ENCODE measurements at places on chromosomes 7 and 10. TPM values are rescaled to one million over a fixed set of nuclear protein-coding genes. Genes with fewer than 3 reads are reported as not detected.

Gene TDRD1
- not detected for total RNA-seq

GRCh38 chr7:94067506-94067905, 63.4 kb upstream of the BET1 start:
- no peak for DNase-seq

Gene ZP3
- total RNA-seq: 5.0 TPM

Gene SEMA3E
- 6.8 TPM for total RNA-seq

Gene SAMD9L
- 2.4 TPM for total RNA-seq
